ENCODE measurements at places on chromosomes 6 and 20. TPM values are rescaled to one million over a fixed set of nuclear protein-coding genes. Genes with fewer than 3 reads are reported as not detected.

Gene LIN28B
- total RNA-seq, result not detected

Gene EYS
- total RNA-seq, result 0.81 TPM

Gene KIAA0408
- 0.60 TPM for total RNA-seq

Gene TMEM217
- 3.2 TPM for total RNA-seq

Gene SLCO4A1
- 34.8 TPM for total RNA-seq

Gene OR2J2
- total RNA-seq, result not detected

Gene TINAG
- total RNA-seq, result not detected

Gene AVP
- not detected for total RNA-seq

Gene ADTRP
- total RNA-seq, result 3.9 TPM

Gene HNF4A
- total RNA-seq, result not detected

Gene CALHM4
- total RNA-seq, result not detected

Gene DEFB132
- not detected for total RNA-seq

Gene MLN
- not detected for total RNA-seq

Gene HTR1E
- total RNA-seq, result not detected

Gene NMBR
- total RNA-seq, result not detected

Gene AKAP12
- total RNA-seq, result 173 TPM

Gene SLPI
- total RNA-seq, result 0.33 TPM

Gene RIOK1
- 14.0 TPM for total RNA-seq

Gene PRKN
- total RNA-seq, result 0.43 TPM

Gene PLN
- total RNA-seq, result not detected

Gene FAXC
- total RNA-seq, result 10.9 TPM

Gene TCEA2
- 58.3 TPM for total RNA-seq

Gene MPIG6B
- total RNA-seq, result not detected

Measured in A172 (cell line).